Cortex of kidney (tissue), 1 donor: ENCODE measurements at places on chromosomes 1 and 21.

GRCh38 chr21:40622531-40622930, 224.4 kb downstream of the DSCAM start:
- DNase-seq, result no peak

DNA sequence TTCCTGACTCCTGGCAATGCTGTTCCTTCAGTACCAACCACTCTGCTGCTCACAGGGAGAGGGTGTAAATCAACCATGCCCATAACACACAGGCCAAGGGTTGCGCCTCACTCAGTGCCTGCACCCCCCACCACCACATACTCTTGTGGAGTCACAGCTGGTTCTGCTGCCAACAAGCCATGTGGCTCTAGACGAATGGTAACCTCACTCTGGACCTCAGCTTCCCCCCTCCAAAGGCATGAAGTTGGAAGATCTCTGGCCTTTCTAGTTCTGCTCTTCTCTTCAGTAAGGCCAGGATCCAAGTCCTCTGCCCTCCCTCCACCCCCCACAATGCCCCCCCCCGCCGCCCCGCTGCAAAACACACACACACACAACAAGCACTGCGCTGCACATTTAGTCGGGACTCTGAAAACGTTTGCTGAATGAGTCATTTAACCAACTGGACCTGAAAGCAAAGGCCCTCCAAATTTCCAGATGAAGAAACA, 1.7 kb upstream of the GLIS1 start:
- DNase-seq, result no peak

GRCh38 chr1:88892357-88892877, 1.1 kb upstream of the GTF2B start:
- DNase-seq, result no peak

DNA sequence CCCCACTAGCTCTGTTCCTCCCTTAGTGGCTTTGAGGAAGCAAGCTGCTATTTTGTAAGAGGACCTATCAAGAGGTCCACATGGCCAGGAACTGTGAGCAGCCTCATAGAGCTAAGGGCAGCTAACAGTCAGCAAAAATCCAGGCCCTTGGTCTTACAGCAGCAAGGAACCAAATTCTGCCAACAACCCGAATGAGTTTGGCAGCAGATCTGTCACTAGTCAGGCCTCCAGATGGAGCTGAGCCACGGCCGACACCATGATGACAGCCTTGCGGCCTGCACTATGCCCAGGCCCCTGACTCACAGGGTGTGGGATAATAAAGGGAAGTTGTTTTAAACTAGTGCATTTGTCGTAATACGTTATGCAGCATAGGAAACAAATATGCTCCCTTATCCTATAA, 28.0 kb upstream of the H3-3A start:
- no peak for DNase-seq

DNA sequence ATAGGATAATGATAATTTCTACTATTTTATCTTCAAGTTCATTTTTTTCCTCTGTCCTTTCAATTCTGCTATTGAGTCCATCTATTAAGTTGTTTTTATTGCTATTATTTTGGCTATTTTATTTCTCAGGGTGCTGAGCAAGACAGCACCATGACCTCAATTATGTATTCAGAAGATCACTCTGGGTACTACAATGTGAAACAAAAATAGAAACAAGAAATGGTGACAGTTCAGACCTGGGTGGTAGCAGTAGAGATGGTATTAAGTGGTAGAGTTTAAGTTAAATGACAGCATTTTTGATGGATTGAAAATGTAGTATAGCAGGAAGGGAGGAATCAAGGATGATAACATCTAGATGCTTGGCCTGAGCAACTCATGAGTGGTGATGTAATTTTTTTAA, 655.3 kb upstream of the PLXNA2 start:
- no peak for DNase-seq

- no peak for DNase-seq
These were observed 26.9 kb downstream of the KIRREL1 start for GRCh38 chr1:158020259-158020885.

DNA sequence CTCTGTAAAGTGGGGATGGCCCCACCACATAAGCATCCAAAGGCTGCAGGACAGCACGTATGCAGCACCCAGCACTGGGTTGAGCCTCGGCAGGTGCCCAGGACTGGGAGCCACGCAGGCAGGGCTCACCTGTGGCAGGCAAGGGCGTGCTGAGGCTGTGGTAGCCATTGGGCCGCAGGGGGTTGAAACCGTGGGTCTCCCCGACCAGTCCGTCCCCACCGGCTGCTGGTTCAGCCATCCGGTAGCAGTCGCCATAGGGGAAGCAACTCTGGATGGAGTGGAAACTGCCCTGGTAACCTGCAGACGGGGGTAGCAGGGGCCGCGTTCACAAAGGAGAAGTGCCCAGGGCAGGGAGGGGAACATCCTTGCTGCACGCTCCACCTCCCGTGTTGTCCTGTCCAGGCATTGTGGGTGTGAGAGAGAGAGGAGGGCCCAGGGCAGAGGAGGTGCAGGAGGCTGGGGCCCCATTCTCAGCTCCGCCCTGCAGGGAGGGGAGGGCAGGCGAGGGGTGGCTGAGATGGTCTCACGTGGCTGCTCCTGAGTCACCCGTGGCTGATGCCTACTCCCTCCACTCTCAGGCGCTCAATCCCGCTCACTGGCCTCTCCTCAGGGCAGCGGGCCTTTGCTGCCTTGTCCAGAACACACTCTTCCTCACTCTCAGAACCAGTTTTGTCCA, 49.9 kb downstream of the DMRTB1 start:
- no peak for DNase-seq

DNA sequence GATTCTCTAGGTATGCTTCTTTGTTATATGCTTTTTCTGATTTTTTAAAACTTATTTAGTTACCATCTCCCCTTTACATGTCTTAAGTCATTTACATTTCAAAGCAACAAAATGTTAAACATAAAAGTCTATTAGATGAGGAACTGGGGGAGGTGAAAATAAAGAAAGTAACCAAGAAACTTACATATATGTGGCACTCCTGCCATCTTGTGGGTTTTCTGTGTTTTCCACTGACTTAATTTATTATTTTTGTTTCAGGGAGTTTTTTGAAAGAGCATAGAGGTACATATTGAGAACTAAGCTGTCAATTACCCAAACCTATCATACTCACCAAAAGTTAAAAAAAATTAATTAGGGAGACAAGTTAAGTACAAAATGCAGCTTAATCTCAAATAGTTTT, 1531.1 kb downstream of the MRPL39 start:
- DNase-seq, result no peak

DNA sequence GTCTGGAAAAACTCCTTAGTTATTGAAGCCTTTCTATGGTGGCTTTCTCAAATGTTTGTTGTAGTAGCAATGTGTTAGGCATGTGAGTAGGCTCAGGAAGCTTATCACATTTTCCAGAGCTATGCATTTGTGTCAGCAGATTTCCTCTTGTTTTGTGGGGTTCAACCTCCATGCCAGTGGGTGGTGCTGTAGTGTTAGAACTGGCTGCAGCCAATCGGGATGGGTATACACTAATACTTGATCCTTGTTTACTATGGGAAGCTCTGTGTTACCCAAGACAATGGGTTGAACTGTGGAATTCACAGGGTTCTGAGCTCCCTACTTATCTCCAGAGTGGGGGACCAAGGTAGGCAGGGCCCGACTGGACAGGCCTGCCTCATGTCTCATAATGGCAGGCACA, 348.5 kb upstream of the ADAMTS5 start:
- DNase-seq, result no peak

- no peak for DNase-seq
These were observed 170.0 kb downstream of the GALNT2 start for GRCh38 chr1:230237009-230237370.

DNA sequence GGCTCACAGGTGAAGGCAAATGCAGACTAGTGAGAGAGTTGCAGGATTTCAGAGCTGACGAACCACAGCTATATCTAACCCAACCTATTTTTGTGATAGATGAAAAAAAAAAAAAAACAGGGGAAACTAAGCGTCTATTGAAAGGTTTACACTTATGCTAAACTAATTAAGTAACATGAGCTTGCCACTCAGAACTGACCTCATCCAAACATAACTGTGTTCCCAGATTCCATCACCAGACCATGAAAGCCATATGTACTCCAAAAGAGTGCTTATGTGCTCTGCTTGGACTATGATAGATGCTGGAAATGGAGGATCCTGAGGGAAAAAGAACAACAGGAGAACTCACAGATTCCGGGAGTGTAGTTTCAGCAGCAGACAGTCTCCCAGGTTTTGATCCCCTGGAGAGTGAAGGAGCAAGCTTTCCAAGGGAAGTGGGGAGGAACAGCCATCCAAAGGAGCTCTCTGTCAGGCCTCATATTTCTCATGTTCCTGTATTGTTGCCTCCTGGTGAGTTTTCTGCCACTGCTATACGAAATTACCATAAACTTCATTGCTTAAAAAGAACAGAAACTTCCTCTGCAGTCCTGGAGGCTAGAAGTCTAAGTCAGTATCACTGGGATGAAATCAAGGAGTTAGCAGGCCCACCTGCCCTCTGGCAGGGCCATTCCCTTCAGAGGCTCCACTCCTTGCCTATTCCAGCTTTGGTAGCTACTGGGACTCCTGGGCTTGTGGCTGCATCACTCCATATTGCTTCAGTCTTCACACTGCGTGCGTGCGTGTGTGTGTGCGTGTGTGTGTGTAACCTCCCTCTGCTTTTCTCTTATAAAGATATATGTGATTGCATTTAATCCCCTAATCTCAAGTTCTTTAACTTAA, 38.1 kb downstream of the NIBAN1 start:
- no peak for DNase-seq

DNA sequence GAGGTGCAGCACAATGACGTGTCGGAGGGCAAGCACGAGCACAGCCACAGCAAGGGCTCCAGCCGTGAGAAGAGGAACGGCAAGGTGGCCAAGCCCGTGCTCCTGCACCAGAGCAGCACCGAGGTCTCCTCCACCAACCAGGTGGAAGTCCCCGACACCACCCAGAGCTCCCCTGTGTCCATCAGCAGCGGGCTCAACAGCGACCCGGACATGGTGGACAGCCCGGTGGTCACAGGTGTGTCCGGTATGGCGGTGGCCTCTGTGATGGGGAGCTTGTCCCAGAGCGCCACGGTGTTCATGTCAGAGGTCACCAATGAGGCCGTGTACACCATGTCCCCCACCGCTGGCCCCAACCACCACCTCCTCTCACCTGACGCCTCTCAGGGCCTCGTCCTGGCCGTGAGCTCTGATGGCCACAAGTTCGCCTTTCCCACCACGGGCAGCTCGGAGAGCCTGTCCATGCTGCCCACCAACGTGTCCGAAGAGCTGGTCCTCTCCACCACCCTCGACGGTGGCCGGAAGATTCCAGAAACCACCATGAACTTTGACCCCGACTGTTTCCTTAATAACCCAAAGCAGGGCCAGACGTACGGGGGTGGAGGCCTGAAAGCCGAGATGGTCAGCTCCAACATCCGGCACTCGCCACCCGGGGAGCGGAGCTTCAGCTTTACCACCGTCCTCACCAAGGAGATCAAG, 107.5 kb upstream of the VAMP3 start:
- DNase-seq, result no peak

GRCh38 chr1:206133751-206134415, 16.7 kb upstream of the AVPR1B start:
- no peak for DNase-seq

DNA sequence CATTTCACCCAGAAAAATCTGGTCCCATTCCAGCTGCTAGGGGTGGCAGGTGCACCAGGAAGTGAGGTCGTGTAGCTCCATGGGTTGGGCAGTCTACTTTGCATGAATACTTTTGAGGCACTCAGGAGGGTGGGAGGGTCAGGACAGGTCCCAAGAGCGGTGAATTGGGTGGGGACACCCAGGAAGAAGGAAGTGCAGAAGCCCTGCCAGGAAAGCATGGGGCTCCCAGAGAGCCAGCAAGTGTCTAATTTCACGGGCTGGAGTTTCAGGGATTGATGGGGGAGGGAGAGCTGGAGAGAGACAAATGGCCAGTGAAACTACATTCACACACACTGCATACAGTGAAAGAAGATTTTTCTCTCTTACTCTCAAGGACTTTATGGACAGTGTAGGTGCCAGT, 137.8 kb downstream of the GALNT2 start:
- no peak for DNase-seq

GRCh38 chr1:59556802-59557548, 257.8 kb upstream of the HOOK1 start:
- DNase-seq, result no peak

DNA sequence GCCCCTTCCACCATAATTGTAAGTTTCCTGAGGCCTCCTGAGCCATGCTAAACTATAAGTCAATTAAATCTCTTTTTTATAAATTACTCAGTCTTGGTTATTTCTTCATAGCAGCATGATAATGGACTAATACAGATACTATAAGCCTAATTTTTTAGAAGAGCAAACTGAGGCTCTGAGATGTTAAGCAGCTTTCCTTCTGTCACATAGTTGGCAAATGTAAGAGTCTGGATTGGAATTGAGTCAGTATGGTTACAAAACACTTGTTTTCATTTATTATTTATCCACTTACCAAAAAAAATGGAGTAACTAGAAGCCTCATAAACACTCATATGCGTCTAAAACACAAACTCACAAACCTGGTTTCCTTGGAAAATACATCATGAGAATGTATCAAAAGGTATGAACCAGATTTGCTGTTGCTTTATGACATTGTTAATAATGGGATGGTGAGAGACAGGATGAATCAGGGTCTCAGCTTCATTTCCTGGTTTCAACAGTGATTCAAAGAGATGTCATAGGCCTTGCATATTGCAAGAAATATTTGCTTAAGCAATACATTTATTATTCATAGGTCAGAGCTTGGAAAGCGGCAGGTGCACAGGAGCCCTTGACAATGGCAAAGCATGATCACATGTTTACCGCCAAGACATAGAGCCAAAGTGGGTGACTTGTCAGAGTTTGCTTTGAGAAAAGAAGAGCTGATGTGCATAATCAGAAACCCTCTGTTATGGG, 221.5 kb downstream of the GRIK1 start:
- DNase-seq, result no peak

GRCh38 chr1:30976143-30976542, 67.6 kb upstream of the SDC3 start:
- DNase-seq, result no peak

- DNase-seq, result no peak
These were observed 28.5 kb upstream of the TMEM200B start for GRCh38 chr1:29152046-29152805.

DNA sequence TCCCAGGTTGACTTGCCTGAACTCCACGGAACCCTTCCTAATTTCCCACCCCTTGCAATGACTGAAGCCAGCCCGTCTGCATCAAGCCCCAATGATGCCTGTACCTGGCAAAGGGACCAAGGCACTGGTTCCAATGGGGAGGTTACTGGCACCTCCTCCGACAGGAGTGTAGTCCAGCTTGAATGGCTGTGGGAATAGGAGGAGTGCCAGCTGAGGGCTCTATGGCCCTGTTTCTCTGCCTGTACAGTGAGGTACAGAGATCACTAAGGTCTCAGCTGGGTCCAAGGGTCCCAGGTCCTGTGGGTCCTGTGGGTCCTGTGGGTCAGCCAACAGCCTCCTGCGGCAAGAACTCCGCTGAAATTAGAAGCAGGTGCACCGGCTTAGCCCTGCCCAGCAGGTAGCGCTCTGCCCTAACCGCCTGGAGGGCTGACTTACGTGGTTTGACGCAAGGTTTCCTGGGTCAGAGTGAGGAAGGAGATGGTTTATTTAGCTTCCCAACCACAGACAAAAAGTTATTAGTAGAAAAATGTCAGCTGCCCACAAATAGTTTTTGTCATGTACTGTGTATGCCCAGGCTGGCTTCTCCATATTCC, 9.9 kb upstream of the SPRR4 start:
- DNase-seq, result no peak

GRCh38 chr1:53559854-53560580, 100.8 kb downstream of the DMRTB1 start:
- DNase-seq, result no peak

GRCh38 chr1:228016181-228016510, 9.3 kb downstream of the WNT3A start:
- DNase-seq, result no peak

- no peak for DNase-seq
These were observed 36.6 kb downstream of the TBX19 start for GRCh38 chr1:168317309-168317708.
